Stimulated activated naive CD4-positive, alpha-beta T cell (primary cell): ENCODE measurements at places on chromosomes 6 and 20.

DNA sequence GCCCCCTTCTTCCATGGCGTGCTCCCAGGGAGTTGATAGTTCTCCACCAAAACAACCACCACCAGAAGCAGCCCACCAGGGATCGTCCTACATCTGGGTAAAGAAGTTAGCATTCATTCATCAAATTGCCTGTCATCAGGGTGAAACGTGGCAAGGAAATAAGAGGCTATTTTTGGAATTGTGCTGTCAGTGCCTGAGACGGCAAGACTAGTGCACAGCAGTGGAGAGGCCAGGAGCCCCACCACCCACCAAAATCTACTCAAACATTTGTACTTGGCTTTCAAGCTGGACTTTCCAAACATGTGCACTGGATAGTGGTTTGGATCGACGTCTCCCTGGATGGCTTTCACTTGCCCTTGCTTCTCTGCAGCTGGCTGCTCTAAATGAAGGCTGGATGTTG lies 44.8 kb downstream of the TXNDC5 start:
- no peak for DNase-seq

DNA sequence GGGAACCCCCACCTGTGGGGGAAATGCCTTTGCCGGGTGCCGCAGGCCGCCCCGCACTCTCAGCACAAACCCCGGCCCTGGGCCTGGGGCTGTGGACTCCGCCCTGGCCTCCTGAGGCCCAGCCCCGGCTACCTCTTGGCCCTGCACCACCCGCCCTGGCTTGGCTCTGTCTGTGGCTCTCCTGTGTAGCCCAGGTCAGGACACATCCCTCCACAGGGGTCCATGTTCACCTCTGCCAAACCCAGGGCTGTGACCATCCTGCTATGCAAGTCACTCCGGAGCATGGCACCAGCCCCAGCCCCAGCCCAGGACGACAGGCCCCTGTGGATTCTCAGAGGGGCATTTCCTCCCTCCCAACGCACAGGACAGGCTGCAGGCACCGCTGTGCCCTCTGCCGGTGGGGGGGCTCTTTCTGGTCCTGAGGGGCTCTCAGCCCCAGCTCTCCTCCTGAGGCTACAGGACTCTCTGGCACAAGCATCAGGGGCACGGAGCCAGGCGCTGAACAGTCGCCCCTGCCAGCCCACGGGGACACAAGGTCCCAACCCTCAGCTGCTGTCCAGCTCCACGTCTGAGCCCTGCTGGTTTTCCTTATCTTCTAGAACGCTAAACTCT lies 45.7 kb downstream of the TAF4 start:
- DNase-seq: no peak

DNA sequence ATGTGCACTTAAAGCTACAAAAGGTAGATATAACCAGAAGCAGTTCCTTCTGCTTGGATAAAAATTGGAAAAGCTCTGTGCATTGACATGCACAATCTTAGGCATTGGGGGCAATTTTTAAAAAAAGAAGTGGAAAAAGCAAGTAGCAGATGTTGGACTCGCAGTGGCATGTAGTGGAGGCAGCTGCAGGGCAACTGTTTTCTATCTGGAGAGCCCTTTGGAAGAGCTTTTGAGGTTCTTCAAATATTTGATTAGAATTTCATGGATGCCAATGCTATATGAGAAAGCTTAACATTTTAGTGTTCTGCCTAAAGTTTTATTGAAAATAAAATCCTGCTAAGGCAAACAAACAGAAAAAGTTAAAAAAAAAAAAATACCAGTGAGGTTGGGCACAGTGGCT lies 388.3 kb upstream of the RNF217 start:
- DNase-seq: no peak

GRCh38 chr6:76942203-76942966 lies 520.9 kb downstream of the HTR1B start:
- DNase-seq: no peak

DNA sequence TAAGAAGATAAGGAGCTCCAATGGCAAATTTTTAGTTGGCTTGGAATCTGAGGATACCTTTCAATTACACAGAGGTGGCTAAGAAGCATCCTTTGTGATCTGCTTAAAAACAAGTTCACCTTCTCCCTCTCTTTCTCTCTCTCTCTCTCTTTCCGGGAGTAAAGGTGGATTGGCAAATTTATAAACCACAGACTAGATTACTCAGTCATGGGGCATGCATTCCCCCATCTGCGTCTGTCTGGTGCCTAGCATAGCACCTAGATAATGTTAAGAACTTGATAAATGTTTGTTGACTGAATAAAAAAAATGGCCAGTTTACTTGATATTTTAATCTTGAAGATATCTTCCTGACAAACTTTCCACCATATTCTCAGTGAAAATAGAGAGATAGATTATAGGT lies 312.3 kb downstream of the CDC5L start:
- DNase-seq: no peak

DNA sequence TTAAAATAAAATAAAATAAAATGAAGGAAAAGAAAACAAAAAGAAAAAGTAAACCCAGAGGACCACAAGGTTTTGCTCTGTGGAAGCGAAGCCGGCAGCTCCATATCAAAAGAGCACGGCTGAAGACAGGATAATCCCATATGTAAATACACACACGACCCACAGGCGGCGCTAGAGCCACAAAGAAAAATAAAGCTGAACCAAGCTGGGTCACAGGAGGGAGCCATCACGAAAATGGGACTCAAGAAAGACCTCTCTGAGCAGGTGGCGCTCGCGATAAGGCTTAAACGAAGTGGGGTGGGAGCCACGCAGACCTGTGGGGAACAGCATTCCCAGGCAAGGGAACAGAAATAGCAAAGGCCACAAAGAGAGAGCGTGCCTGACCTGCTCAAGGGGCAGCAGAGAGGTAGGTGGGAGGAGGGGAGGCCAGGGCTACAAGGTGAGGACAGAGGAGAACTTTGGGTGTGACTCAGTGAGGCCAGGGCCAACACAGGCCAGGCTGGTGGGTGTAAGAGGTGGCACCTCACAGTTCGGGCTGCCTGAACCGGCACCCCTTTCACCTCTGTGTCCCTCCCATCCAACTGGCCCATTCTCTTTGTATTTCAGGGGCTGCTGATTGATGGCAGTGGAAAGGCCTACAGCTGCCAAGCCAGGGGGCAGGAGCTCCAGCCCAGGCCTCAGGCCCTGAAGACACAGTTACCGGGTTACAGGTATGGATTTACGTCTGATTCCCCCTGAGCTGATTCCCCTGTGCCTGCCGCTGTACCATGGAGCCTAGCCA lies 26.0 kb downstream of the PTGIS start:
- peak; percentile 11 for DNase-seq

DNA sequence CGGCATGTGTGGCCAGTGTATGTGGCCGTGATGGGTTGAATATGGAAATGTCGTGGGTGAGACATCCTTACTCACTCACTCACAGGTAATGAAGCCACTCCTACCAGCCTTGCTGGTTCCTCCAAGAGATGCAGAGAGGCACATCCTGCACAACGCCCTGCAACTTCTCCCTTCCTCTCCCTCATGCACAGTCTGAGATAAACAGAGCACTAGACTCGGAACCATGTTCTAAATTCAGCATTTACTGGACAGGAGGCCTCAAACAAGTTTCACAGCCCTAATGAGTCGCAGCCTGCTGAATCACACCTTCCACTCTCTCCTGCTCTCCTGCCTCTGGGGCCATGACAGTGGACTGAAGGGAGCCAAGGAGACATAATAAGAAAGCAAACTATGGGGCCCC lies 91.2 kb downstream of the ISM1 start:
- no peak for DNase-seq

DNA sequence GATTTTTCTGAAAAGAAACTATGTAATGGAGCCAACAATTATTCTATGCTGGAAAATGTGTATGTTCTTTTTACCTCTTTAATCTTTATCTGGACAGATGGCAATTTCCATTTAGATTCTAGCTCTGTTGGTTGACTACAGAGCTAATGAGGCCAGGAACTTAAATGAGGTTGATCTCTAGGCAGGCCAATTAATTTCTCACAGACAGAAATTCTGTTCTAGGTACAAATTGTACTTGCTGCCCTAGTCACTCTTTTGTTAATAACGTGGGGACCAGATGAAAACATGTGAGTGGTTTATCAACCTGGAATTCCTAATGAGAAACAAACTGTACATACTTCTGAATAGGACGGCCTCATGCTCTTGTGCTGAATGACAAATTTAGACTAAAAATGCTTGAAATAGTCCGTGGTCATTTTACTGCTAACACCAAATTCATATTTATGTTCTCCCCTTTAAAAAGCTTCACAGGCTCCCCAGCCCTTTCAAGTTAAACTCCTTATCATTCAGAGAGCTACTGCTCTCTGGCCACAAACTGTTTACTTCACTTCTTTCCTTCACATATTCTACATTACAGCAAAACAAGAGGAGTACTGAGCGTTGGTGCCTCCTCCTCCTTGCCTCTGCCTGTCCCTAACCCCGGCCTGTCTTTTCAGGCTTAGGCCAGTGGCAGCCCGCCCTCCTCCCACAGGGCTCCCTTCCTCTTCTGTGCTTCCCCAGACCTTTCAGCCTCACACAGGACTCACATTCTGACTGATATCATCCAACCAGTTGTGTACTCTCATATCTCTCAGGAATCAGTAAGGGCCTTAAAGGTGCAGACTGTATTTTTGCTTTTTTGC lies 41.4 kb downstream of the DTNBP1 start:
- DNase-seq: no peak

DNA sequence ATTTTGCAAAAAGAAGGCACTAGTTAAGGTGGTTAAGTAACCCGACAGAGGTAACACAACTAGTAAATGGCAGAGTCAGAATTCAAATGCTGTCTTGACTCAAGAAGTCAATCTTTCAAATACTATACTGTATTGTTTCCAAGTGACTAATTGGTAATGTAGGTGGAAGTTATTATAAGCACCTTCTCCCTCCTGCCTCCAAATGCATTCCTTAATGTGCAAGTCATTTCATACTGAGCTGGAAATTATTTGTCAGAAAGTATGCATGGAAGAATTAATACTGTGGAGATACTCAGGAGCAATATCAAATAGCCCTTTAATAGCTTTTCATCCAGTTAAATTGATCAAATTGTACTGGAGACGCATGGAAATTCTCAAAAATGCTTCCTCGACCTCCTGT lies 579.1 kb downstream of the DOK5 start:
- no peak for DNase-seq

- no peak for DNase-seq
These were observed 1.7 kb downstream of the CABLES2 start for GRCh38 chr20:62405108-62405980.

GRCh38 chr6:28269492-28269891 lies 2.5 kb downstream of the ZSCAN26 start:
- no peak for DNase-seq

GRCh38 chr6:10695086-10695657 lies 400 bp downstream of the PAK1IP1 start:
- DNase-seq: no peak

DNA sequence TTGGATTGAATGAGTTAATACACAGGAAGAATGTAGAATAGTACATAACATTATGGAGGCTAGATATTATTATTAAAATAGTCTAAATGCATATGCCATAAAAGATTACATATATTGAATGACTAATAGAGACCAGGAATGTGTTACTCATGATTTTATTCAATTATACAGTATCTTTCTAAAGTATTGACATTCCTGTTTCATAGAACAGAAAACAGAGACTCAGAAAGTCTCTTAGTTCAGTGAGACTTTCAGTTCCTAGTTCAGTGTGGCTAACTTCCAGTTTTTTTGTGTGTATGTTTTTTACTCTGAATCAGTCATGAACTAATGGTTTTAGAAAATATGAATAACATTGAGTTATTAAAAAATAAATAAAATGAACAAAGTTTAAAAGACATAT lies 34.6 kb upstream of the TMEM244 start:
- DNase-seq: no peak

DNA sequence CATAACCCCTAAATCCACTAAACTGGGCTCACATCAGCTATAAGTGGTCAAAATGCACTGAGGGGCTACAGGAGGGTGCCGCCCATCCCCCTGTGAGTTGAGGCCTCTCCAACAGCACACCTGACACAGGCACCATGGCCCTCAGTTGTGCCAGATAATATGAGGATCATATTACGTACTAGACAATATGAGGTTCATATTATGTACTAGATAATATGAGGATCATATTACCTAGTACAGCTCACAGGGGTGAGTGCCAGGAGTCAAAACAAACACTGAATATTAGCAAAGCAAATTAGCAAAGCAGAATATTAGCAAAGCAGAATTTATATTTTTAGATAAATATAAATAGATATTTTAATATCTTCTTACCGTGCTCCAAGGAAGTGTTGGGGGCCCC lies 35.3 kb downstream of the CD24 start:
- DNase-seq: no peak

GRCh38 chr20:45329497-45330319 lies 18.5 kb downstream of the SDC4 start:
- no peak for DNase-seq

- no peak for DNase-seq
These were observed 70.8 kb downstream of the YTHDF1 start for GRCh38 chr20:63145156-63145555.

- DNase-seq: no peak
These were observed 82.2 kb upstream of the NAA20 start for GRCh38 chr20:19934792-19935491.

DNA sequence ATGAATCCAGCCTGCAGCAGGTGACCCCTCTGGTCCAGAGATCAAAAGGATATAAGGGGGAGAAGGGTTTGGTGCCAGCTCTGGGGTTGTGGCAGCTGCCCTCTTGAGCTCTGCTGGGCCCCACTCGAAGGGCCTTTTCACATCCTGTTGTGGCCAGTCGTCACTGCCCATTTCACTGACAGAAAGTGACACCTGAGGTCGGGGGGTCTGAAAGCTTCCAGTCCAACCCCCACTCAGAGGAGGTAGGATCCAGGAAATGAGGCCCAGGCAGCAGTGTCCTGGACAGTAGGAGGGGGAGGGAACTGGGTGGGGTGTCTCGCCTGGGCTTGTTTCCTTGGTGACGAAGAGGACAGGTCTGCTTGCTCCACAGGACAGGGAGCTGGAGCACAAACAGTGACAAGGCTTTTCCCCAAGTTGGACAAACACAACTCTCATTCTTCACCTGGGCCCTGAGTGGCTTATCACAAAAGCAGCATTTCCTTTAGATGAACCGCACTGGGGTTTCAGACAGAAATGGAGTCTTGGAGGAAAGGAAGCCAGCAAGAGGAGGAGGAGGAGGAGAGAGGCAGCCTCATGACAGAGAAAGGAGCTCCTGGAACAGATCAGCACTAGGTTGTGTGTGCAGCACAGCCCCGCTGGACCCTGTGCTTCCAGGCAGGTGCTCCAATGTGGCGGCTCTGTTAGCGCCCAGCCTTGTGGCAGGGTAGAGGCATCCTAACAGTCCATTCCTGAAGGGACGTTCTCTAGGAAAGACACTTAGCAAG lies 11.0 kb downstream of the FRS3 start:
- no peak for DNase-seq

DNA sequence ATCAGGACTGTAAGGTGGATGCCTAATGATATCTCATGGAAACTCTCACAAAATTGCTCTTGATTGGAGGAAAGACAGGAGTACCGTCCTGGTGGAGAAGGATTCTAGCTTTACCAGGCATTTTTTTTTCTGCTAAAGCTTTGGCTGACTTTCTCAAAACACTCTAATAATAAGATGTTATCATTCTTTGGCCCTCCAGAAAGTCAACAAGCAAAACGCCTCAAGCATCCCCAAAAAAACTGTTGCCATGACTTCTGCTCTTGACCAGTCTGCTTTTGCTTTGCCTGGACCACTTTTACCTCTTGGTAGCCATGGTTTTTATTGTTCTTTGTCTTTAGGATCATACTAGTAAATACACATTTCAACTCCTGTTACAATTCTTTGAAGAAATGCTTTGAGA lies 55.5 kb upstream of the RUNX2 start:
- DNase-seq: no peak

GRCh38 chr6:20487669-20488375 lies 46.4 kb upstream of the CDKAL1 start:
- no peak for DNase-seq
